ENCODE measurements at places on chromosomes 3 and 15. TPM values are rescaled to one million over a fixed set of nuclear protein-coding genes. Genes with fewer than 3 reads are reported as not detected.

Gene ZIC1
- not detected for total RNA-seq

Gene USP3
- total RNA-seq = 33.6 TPM

Gene SCN5A
- total RNA-seq = 0.30 TPM

Gene UBL7
- 24.9 TPM for total RNA-seq

Gene TEX55
- total RNA-seq = not detected

Gene KCNMB3
- 1.5 TPM for total RNA-seq

Gene KLHL40
- not detected for total RNA-seq

Gene CYP19A1
- total RNA-seq = not detected

All from smooth muscle cell of the umbilical artery (primary cell).